ENCODE measurements at places on chromosomes 11 and 22.

DNA sequence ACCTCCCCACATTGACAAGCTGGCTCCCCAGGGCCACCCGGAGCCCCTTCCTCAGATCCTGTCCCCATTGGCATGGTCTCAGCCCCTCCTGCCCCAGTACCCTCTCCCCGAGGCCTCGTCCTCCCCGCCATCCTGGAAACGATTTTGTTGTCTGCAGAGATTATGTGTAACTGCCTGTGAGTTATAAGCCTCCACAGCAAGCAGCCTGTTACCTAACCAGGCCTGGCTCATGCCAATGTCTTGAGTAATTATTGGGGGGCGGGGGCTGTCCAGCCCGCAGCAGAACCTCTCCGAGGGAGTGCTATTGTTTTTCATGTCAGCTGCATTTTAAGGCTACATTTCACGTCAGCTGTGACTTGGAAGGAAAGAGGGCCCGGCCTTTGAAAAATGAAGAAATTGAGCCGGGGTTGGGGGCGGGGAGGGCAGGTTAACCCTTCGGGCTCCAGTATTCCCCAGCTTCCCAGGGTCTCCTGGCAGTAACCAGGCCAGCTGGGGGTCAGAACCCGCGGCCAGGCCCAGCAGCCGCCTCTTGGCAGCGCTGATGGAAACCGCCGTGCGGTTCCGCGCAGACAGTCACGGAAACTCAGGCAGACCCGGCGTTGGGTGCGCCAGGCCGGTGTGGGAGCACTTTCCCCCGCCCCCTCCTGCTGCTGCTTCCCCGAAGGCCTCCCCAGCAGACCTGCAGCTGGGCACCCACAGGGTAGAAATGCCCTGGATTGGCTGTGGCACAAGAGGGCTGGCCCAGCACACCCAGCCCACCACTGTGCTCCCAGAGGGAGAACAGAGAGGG is 59.5 kb downstream of the CDKN1C start:
- DNase-seq = no peak

GRCh38 chr11:3738241-3738640 is 59.1 kb downstream of the NUP98 start:
- DNase-seq = no peak

DNA sequence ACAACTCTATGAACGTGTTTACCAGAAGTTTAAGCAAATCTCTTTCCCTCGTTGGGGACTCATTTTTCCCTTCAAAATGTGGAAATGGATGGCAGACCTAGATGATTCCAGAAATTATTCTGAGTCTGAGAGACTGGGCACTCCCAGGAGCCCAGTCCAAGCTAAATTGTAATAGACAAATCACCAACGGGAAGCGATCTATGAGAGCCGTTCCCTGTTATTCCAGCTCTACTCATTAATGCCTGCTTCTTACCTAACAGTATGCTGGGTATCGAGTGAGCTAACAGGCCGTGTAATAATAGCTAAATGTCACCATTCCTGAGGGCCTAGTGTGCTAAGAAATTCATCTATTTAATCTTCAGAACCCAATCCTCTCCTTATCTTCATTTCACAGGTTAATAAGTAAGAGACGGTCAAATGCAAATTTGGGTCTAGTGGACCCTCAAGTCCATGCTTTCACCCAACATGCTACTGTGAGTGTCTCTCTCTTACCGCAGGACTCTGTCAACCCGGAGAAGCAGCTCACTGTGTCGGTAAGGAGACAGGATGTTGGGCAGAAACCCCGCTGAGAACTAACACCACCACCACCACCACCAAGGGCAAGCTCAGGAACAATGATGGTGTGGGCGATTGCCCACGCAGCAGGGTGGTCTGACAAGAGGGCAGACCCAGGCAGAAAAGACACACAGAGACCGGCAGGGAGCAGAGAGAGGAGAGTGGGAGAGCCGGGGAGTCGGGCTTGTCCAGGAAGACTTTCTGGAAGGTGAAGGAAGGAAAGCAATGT is 57.1 kb upstream of the TIMP3 start:
- DNase-seq = no peak

GRCh38 chr22:31477329-31477728 is 12.3 kb downstream of the EIF4ENIF1 start:
- no peak for DNase-seq

DNA sequence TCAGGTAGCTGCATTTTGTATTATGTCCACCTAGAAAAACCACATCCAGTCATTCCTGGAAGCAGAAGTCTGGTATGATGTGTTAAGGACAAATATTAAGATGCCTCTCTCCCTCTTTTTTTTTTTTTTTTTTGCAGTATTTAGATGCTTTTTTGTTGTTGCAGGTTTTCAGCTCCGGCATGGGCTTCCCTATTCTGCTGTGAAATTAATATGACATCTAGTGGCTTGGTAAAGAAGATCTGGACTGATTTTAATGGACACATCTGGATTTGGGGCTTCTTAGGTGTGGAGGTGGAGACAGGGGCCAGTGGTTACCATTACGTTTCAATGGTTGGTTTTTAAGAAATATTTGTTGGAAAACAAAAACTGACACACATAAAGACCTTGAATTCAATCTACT is 47.5 kb upstream of the RASSF10 start:
- DNase-seq = no peak

DNA sequence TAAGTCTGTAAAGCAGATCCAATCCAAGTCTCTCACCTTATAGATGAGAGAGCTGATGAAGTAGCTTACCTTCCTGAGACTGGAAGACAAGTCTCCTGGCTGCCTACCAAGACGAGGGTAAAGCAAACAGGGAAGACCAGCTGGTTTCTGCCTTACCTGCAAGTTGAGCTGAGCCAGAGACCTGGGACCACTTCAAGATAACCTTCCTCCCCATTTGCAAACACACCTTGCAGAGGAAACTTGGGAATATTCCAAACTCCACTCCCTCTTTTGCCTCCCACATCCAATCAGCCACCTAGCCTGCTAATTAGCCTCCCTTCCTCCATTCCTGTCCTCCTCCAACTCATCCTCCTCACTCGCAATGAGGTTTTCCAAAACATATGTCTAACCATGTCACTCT is 23.4 kb upstream of the ROBO3 start:
- no peak for DNase-seq

DNA sequence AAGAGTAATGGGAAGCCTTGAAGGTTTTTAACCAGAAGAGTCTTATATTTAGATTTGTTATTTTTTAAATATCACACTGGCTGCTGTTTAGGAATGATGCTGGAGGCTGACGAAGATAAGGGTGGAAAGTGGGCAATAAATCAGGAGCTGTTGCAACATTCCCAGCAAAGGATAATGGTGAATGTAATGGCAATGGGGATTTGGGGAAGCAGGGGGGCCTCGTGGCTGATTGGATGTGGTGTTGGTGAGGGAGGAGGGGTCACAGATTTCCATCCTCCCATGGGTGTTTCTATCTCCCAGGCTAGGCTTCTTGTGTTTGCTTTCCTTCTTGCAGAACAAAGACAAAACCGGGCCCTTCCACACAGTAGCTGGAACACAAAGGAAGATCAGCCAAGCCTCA is 80.8 kb downstream of the PIWIL4 start:
- DNase-seq = no peak

GRCh38 chr11:102546923-102547471 is 16.4 kb upstream of the MMP7 start:
- no peak for DNase-seq

GRCh38 chr11:92137747-92138146 is 86.9 kb upstream of the FAT3 start:
- no peak for DNase-seq

- no peak for DNase-seq
Observed at GRCh38 chr11:105489446-105489845, 120.4 kb upstream of the GRIA4 start.

DNA sequence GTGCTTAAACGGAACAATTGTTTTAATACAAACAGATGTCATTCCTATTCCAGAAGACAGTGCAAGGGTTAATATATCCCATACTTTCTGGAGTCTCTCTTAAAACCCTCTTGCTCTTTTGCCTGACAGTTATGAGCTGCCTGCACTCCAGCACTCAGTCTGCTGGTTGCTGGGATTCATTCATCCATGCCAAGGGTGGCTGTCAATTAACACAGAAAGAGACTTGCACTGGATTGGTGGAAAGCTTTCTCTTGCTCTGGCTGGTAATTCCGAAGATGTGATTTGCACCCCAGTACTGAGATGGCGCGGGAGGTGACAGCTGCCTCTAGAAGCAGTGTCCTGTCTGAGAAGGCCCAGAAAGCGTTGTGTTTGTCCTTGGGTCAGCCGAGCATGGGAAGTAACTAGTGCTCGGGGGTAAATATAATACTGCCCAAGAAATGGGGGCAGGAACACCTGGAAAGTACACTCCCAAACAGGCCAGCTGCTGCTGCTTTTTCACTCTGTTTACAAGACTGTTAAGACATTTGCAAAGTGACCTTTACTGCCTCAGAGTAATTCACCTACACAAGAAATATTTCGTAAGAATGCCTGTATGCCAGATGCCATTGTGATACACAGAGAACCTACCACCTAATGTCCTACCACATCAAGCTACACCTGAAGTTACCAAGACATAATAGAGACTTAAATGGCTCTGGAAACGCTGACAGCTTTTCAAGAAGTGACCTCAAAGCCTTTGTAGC is 20.5 kb downstream of the SCUBE2 start:
- no peak for DNase-seq

GRCh38 chr11:18171377-18172000 is 1.1 kb upstream of the MRGPRX4 start:
- DNase-seq = no peak

- no peak for DNase-seq
Observed at GRCh38 chr11:118530180-118530682, 761 bp upstream of the TMEM25 start.

GRCh38 chr11:129331217-129331616 is 44.4 kb upstream of the BARX2 start:
- DNase-seq = no peak

- DNase-seq = no peak
Observed at GRCh38 chr22:44196731-44197131, 16.0 kb downstream of the PARVG start.

GRCh38 chr22:17281440-17281841 is 62.2 kb upstream of the ADA2 start:
- no peak for DNase-seq

DNA sequence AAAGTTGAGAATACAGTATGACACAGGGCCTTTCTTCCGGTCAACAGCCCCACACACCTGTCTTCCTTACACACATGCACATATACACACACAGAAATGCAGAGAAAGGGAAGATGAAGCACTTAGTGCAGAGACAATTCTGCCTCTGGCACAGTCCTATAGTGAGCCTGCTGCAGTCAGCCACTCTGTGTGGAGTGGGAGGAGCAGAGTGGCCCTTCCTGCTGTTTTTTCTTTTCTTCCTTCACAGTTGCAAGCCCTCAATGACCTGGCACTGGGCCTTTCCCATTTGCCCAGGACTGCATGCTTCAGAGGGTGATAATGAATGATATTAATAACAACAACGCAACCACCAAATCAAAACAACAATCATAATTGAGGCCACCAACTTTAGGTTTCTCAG is 527.0 kb upstream of the B3GAT1 start:
- DNase-seq = no peak

DNA sequence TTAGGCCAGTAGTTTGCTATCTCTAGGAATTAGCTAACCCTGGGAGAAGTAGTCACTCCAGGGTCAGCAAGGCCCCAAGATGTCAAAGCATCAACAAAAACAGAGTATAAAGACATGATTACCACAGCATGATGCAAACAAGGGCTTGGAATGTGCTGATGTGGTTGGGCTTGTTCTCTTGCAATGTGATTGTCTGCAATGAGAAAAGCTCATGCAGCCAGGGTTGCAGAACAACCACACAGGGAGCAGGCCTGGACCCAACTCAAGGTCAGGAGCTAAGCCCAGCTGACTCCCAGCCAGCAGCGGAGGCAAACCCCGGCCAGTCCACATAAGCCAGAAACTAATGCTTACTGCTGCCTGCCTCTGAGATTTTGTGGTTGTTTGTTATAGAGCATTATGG is 132.4 kb upstream of the ZC3H12C start:
- no peak for DNase-seq

DNA sequence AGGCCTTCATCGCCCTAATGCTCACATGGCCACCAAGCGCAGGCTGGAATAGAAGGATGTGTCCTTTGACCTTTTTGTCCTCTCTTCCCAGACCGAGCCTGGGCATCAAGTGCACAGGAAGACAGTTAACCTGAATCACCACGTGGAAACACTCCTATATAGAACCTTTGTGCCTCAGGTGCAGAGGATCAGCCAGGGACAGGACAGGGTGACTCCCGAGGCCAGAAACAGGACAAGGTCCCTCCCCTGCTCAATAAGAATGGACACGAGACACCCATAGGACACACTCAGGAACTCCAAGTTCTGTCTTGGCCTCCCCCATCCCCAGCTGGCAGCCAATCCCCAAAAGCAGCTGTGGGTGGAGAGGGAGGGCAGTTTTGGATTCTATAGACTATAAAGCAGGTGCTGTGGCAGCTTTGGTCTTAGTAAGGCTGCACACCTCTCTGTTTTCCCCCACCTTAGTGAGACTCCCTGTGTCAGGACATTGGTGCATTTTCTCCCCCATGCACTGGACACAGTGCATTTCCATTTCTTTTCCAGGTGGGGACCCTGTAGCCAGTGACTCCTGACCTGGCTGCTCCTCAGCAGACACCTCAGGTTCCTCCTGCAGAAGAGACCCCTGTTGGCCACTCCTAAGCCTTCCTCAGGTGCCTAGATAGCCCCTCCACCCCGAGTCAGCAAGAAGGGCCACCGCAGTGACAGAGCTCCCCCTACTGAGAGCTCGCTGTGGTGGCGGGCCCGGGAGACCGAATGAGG is 43.6 kb upstream of the POU2AF1 start:
- DNase-seq = no peak

GRCh38 chr11:70397336-70397982 is 870 bp upstream of the CTTN start:
- DNase-seq = no peak

DNA sequence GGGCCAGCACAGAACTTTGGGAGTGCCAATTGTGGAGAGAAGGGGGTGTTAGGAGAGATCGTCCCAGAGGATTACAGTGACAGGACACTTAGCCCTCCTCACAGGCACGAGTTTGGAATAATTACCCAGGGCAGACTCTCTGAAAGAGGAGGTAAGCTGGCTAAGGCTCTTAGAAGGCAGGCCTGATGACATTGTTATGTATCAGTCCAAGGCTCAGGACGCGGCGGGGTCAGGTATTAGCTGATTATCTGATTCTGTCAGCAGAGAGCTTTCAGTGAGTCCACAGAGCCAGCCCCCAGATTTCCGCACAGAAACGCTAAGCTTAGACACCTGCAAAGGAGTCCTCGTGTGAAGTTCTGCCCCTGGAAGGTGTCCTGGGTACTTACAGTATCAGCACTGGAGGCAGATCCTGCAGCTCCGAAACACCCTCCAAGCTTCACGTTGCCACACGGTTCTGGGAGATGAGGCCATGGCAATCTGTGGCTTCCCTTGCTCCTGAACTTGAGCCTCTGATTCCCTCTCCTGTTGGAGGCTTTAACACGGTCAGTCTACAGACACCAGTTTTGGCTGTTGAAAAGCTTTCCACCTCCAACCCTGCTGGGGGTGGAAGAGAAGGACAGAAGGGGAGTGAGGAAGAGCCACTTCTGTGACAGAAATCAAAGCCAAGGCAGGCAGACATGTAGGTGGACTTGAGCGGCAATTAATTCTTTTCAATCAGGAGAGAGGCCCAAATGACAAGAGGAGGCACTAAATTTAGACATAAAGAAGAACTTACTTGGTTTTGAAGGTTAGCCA is 123.6 kb upstream of the CADM1 start:
- DNase-seq = no peak

- DNase-seq = no peak
Observed at GRCh38 chr11:96310236-96310635, 32.8 kb downstream of the MAML2 start.

Measured in stimulated activated CD8-positive, alpha-beta memory T cell treated with anti-CD3 and anti-CD28 coated beads, Interleukin-2, amount 100 ng/mL, for 1 hour (primary cell).